ENCODE measurements at places on chromosomes 5 and 9.
A peak's percentile ranks its signal among the peaks of the same experiment; 100 is the strongest.

- no peak for DNase-seq
Measured at GRCh38 chr5:127705120-127705892, 2.1 kb downstream of the CCDC192 start.

GRCh38 chr9:113998525-113999255 lies 79.4 kb downstream of the AMBP start:
- DNase-seq = no peak

DNA sequence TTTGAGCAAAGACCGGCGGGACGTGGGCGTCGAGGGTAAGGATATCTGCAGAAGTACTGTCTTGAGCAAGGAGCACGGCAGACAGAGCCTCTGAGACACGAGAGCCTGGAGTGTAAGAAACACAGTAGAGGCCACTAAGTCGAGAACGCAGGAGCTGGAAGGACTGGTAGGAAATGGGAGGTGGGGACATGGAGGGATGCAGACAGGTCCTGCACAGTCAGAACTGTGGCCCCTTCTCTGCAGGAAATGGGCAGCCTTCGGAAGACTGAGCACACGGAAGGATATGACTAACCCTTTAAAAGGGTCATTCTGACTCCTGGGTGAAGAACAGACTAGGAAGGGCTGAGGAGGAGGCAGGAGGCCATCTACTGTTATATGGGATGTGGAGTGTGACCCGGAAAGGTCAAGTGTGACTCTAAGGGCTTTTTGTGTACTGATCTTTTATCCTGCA lies 1.4 kb upstream of the CAMSAP1 start:
- no peak for DNase-seq

- DNase-seq = no peak
Measured at GRCh38 chr5:474840-475661, 32.1 kb downstream of the EXOC3 start.

- DNase-seq = no peak
Measured at GRCh38 chr5:111892949-111893348, 136.0 kb upstream of the NREP start.

DNA sequence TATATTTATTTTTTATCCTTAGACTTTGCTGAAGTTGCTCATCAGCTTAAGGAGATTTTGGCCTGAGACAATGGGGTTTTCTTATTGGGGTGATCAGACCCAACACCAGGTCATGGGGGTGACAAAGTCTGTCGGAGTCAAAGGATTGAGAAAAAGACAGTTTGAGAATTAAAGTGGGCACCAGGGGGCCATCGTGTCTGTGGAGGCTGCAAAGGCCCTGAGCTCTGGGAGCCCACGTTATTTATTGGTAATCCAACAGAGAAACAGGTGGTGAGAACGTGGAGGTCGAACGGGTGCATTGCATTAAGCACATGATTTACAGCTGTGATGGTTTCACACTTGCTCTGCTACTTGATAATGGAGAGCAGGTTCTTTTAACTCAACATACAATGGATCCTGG lies 102.5 kb upstream of the CDH10 start:
- no peak for DNase-seq

DNA sequence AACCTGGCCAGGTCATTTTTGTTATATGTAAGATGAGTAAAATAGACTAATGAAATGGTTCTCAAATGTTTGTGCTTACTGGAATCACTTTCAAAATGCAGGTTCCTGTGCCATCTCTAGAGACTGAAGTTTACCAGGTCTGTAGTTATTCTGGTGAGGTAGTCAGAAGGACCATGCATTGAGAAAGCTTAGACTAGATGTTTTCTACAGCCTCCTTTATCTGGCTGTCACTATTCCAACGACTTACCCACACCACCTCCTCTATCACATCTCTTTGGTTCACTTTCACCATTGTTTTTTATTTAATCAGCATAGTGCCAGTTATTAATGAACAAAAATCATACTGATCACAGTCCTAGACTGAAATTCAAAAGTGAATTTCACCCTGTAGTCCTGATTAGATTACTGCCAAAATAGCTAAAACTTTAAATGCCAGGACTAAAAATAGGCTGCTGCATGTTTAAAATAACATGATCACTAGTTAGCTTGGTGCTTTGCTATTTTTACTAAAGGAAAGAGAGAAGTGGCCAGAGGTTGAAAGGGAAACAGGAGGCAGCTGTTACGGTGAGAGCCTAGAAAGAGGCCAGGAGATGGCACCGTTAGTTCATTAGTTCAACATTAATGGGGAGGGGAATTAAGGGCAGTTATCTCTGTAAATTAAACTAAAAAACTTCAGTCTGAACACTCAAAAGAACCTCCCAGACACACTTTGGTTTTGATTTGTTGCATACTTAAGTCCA lies 13.9 kb upstream of the FNIP1 start:
- no peak for DNase-seq

- DNase-seq = no peak
Measured at GRCh38 chr5:174222891-174223290, 177.4 kb downstream of the NSG2 start.

- DNase-seq = no peak
Measured at GRCh38 chr9:10614196-10614800, 1.5 kb upstream of the PTPRD start.

DNA sequence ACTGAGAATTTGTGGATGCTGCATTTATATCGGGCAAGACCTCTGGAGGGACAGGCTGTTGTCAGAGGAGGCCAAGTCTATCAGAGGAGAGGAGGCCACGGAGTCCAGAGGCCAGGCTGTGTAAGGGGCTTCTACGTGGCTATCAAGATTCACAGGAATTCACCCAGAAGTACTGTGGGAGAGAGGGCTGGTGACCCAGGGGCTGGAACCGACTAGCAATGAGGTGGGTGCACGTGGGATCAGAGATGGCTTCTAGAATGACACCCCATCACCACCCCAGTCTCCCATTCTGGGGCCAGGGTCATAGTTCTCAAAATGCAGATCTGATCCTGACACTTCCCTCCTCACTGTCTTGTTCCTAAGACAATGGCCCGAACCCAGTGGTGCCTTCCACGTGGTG lies 61.2 kb upstream of the PHYKPL start:
- no peak for DNase-seq

DNA sequence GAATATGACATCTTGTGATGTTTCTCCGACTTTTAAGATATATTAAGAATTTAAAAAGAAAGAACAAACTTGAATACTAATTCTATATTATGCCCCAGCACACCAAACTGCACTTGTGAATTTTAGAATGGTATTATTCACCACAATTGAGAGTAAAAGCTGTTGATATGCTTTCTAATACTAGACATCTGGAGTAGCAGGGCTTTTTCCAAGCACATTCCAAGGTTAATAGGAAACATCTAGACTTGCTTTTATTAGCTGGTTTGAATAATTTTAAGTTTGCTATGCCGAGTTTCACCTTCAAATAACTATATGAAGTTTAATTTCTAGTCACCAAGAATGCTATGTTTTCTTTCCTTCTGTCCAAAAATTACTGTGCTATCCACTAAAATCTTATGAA lies 13.5 kb downstream of the NREP start:
- no peak for DNase-seq

- no peak for DNase-seq
Measured at GRCh38 chr5:26009742-26010141, 1028.6 kb downstream of the CDH9 start.

DNA sequence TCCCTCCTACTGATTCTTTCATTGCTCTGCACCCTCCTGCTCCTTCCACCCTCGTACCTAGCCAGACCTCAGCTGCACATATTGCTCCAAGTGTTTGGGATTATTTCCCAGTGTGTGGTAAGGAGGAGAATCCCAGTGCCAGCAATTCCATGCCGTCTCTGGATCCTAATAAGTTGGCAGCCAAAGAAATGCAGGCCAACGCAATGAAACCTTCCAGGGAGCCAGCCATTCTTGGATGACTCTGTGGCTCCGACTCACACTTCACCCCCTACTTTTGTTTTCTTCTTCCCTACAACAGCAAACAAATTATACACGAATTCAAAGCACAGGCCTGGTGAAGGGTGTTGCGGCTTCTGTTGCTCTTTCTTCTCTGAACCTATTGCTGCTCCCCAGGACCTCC lies 82.5 kb upstream of the SLC1A3 start:
- DNase-seq = no peak

GRCh38 chr9:91727316-91727861 lies 222.6 kb downstream of the ROR2 start:
- no peak for DNase-seq

GRCh38 chr5:129400395-129400983 lies 59.6 kb upstream of the ADAMTS19 start:
- no peak for DNase-seq

DNA sequence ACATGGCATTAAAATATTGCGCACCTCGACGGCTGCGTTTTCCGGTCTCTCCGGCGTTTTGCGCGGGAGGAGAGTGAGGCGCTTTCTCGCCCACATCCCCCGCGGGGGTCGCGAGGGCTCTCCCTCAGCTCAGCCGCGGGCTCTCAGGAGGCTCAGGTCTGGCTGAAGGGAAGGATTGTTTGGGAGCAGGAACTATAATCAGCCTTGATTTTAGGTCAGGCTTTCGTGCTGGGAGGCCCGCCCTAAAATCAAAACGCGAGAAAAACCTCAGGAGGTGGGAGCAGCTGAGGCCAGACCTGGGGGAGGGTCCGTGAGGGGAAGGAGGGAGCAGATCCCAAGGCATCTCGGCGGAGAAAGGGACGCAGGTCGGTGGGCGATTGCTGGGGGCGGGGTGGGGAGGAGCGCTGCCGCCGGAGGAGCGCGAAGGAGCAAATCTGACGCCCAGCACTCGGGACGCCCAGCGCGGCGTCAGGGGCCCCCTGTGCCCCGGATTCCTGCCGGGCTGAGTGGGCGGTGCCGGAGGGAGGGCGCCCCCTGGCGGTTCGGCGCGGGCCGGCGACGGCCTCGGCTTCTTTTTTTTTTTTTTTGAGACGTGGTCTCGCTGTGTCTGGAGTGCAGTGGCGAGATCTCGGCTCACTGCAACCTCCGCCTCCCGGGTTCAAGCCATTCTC lies 18.7 kb upstream of the RNF130 start:
- peak; percentile 63 for DNase-seq

- no peak for DNase-seq
Measured at GRCh38 chr9:131971482-131972074, 108.1 kb downstream of the MED27 start.

DNA sequence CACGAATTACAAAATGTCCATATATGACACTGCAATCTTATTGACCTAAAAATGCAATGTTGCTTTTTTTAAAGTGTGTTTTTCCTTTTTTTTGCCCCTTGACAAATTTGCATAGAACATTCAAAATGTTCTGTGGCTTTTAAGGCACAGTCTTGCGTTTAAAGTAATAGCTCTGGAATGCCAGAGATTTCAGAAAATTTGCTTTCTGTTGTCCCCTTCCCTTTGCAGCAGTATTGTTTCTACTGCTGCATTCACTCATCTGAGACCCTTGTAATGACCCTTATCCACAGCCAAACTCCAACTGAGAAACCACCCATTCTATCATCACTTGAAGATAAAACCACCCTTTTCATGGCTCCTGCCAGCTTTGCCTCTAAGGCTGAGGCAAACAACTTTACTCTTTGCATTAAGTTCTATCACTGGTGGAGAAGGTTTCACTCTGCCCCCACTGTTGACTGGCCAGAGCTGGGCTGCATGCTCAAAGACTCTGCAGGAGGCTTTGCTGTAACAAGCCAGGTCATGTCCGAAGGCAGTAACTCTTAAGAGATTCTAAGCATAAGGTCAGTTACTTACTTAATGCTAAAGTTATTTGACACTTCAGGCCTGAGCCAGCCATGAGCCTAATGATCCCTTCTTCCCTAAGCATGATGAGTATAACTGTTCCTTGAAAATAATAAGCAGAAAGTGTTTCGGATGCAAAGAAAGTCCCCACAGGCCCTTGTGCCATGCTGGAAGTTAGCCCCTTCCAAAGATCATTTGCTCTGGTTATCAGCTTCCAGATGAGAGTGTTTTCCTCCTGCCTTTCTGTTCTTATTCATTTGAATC lies 101.9 kb downstream of the CD180 start:
- DNase-seq = no peak

DNA sequence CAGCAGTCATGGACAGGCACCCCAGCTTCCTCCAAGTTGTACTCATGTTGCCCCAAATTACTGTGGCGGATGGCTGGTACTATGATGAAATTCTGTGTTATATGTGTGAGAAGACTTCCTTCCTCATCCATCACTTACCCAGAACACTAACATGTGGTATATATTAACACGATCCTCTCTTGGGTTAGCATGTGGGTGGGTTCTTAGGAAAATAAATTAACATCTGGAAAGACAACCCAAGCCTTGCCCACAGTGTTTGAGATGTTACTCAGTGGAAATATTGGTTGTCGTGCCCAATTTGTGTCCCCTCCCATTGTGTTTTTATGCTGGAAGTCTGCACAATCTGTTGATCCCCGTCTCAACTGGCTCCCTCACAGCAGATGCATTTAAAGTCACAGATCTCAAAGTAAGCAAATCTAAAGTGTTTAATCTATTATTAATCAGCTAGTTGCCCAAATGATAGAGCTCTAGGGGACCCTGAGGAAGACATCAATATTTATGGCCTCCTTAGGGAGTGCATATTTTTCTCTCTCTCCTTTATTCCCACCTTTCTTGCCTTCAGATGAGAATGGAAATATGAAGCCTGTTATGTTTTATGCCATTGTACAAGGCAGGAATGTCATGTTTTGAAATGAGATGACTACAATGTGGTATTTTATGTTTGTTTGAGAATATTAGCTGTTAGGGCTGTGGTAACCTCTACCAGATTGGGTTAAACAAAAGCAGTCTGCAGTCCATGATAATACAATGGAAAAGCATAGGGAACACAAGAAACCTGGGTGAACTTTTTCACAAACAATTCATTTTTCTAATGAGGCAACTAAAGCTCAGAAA lies 93.9 kb downstream of the GRIA1 start:
- DNase-seq = no peak

DNA sequence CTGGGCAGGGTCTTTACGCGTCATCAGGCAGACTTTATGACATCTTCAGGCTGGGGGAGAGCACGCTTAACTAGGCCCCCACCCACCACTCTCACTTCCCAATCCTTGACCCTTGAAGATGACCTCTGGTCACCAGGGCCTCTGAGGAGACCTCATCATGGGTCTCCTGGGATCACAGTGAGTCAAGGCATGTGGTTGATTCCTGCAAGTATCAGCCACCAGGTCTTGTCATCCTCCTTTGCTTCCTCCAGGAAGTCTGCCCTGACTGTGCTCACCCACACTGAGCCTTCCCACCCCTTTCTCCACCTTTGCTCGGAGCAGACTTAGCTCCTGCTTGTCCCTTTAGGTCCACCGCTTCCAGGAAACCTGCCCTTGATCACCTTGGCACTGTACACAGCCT lies 17.3 kb downstream of the ODF2 start:
- no peak for DNase-seq

DNA sequence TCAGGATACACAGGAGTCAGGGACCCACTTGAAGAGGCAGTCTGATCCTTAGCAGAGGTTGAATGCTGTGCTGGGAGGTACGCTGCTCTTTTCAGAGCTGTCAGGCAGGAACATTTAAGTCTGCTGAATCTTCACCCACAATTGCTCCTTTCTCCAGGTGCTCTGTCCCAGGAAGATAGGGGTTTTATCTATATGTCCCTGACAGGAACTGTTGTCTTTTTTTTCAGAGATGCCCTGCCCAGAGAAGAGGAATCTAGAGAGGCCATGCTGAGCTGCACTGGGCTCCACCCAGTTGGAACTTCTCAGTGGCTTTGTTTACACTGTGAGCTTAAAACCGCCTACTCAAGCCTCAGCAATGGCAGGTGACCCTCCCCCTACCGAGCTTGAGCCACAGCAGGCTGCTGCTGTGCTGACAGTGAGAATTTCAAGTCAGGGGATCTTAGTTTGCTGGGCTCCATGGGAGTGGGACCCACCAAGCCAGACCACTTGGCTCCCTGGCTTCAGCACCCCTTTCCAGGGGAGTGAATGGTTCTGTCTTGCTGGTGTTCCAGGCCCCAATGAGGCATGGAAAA lies 169.0 kb downstream of the FBXL17 start:
- DNase-seq = no peak
